Activated CD8-positive, alpha-beta T cell treated with anti-CD3 and anti-CD28 coated beads, Interleukin-2, amount 10 ng/mL, durations not matched to agents 7 days and 5 days (primary cell): ENCODE measurements at places on chromosomes 5 and 9.

GRCh38 chr9:130728721-130729120, 35.1 kb downstream of the EXOSC2 start:
- H3K4me1 ChIP-seq, result peaks cover 2% of the 10 kb centered on the region
- H3K27ac ChIP-seq, result no peak overlapping the region
- H3K4me3 ChIP-seq, result no peak overlapping the region

DNA sequence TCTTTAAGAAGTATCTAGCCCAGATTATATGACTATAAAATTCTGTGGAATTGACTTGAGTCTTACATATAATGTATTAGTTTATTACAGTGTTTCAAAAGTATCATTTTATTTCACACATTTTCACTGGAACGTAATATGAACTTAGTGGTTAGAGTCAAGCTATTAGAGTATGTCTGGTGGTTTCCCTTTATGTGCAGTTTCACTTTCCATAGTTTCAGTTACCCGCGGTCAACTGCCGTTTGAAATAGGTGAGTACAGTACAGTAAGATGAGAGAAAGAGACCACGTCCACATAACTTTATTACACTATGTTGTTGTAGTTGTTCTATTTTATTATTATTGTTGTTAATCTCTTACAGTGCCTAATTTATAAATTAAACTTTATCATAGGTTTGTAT, 50.5 kb downstream of the COMMD10 start:
- H3K4me1 ChIP-seq, result peaks cover 19% of the 10 kb centered on the region
- DNase-seq, result peak; percentile 57
- no peak overlapping the region for H3K4me3 ChIP-seq

DNA sequence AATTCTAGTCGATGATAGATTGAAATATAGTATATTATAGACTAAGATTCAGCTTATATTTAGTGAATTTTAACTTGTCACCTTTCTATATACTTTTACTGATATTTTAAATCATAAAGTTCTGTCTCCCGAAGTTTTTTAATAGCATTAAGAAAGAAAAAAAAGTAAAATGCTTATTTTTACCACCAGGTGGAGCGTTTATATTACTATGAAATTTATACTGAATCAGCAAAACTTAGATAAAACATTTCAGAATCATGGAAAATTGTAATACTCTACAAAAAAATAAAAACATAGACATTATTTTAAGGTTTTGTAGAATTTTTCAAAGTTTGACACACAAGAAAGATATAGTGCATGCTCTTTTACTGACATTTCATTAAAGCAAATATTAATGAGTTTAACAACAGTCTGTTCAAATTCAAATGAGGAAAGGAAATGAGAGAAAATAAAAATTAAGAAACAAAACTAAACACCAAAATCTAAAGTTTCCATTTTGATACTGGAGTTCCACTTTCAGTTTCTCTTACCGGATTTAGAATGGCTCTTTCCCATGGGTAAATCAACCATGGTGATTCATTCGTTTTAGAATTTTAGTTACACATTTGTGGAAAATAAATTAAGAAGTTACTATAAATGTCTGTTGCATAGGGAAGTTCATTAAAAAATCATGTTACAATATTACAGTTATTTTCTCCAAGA, 1035.3 kb downstream of the CDH12 start:
- no peak for DNase-seq
- no peak overlapping the region for H3K27ac ChIP-seq
- peaks cover 3% of the 10 kb centered on the region for H3K4me1 ChIP-seq

DNA sequence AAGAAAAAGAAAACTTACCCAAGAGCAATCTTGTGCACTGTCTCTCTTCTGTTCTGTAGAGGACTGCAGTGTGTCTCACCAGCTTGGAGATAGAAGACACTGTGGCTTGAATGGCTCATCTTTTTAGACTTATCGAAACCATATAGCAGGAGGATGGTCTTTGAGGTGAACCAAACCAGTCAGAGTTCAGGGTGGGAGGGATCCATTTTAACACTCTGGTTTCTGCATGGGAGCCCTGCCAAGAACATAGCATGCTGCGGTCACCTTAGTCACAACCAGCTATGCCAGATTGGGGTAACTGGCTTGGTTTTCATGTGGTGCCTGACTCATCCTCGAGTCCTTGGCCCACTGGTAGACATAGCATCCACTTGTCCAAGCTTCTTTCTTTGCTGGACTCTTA, 135.1 kb downstream of the PAPPA start:
- DNase-seq, result no peak
- H3K36me3 ChIP-seq, result no peaks in the 10 kb centered on the region
- no peak overlapping the region for H3K27ac ChIP-seq
- no peaks in the 10 kb centered on the region for H3K27me3 ChIP-seq
- H3K4me1 ChIP-seq, result no peaks in the 10 kb centered on the region

GRCh38 chr5:131377785-131378325, 114.0 kb downstream of the CDC42SE2 start:
- peak overlapping the region; percentile 28 for H3K27ac ChIP-seq
- H3K27me3 ChIP-seq, result no peaks in the 10 kb centered on the region
- DNase-seq, result no peak
- no peak overlapping the region for H3K4me3 ChIP-seq
- peaks cover 53% of the 10 kb centered on the region for H3K36me3 ChIP-seq

DNA sequence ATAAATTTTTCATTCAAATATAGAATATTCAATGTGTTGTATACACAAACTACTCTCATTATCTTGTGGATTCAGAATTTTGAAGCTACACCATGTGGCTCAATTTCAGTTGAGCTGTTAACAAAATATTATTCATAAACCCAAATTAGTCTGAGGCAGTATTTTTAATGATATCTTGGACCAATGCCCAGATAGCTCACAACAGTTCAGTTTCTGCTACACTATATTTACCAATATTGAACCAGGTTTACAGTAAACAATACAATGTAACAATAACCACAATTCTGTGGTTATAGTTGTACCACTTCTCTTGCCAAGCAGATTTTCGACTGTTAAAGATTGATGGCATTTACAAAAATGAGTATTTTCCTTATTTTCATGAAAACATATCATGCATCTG, 99.9 kb downstream of the SSBP2 start:
- H3K4me1 ChIP-seq, result no peaks in the 10 kb centered on the region
- H3K4me3 ChIP-seq, result no peak overlapping the region
- H3K27ac ChIP-seq, result no peak overlapping the region
- no peaks in the 10 kb centered on the region for H3K27me3 ChIP-seq
- H3K36me3 ChIP-seq, result peaks cover 1% of the 10 kb centered on the region
- DNase-seq, result no peak
